Activated T-helper 17 cell treated with anti-CD3 and anti-CD28 coated beads, Interleukin-2, amount 50 U/mL, for 72 hours (primary cell): ENCODE measurements at places on chromosomes 6 and 20.
A peak's percentile ranks its signal among the peaks of the same experiment; 100 is the strongest.

GRCh38 chr20:4961746-4962145, 39.6 kb downstream of the SLC23A2 start:
- ATAC-seq = peak; percentile 84
- peaks cover 13% of the 10 kb centered on the region for H3K4me1 ChIP-seq
- H3K27me3 ChIP-seq = no peaks in the 10 kb centered on the region
- peak overlapping the region; percentile 93 for H3K27ac ChIP-seq

GRCh38 chr6:7050872-7051779, 56.6 kb upstream of the RREB1 start:
- H3K27me3 ChIP-seq = no peaks in the 10 kb centered on the region
- no peaks in the 10 kb centered on the region for H3K36me3 ChIP-seq
- peak; percentile 61 for ATAC-seq

DNA sequence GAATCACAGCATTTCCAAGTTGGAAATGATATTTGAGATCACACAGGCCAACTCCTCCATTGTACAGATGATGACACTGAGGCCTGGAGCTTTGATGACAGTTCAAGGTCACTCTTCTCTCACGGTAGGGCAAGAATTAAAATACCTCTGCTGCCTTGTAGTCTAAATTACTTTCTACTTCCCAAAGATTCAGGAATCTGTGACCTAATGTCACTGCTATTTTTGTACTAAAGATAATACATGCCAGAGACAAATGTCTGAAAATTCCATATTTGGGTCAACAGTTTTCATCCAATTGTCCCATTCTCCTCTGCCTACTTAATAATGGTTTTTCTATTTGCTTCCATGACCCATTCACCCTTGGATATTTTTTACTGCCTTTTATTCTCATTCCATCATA, 160.0 kb downstream of the SOD2 start:
- H3K27me3 ChIP-seq = peaks cover 25% of the 10 kb centered on the region
- ATAC-seq = no peak
- no peaks in the 10 kb centered on the region for H3K4me1 ChIP-seq
- H3K27ac ChIP-seq = no peak overlapping the region

- peaks cover 3% of the 10 kb centered on the region for H3K27me3 ChIP-seq
- no peak overlapping the region for H3K27ac ChIP-seq
- no peaks in the 10 kb centered on the region for H3K36me3 ChIP-seq
- no peak for ATAC-seq
- no peaks in the 10 kb centered on the region for H3K4me1 ChIP-seq
These were observed 121.4 kb upstream of the ADGRF1 start for GRCh38 chr6:47163536-47163935.

DNA sequence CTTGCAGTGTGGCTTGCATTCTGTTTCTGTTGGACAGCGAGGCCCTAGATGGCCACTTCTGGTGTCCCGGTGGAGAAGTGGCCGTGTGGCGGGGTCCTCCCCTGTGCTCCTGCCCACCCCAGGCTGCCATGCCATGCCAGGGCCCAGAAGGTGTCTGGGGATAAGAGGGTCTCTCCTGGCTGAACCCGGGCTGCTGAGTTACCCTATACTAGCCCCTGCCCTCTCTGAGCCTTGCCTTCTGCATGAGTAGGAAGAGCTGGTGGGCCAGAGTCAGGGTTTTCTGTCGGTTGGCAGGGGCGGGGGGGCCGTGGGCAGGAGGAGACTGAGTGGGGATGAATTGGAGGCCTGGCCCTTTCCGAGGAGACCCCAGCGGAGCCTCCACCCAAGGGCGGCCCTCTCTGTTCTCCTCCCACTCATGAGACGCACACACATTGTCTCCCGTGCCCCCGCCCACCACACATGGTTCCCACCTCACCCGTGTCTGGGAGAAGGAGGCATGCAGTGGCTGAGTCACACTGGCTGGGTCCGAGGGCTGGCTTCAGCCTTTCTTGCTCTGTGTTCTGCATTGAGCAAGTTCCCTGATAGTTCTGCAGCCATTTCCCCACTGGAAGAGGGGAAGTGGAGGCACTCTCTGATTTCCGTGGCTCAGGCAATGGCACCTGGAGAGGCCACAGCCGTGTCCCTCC, 24.6 kb downstream of the VSTM2L start:
- no peak overlapping the region for H3K27ac ChIP-seq
- no peaks in the 10 kb centered on the region for H3K36me3 ChIP-seq
- peaks cover 15% of the 10 kb centered on the region for H3K27me3 ChIP-seq
- no peaks in the 10 kb centered on the region for H3K4me1 ChIP-seq
- no peak for ATAC-seq

DNA sequence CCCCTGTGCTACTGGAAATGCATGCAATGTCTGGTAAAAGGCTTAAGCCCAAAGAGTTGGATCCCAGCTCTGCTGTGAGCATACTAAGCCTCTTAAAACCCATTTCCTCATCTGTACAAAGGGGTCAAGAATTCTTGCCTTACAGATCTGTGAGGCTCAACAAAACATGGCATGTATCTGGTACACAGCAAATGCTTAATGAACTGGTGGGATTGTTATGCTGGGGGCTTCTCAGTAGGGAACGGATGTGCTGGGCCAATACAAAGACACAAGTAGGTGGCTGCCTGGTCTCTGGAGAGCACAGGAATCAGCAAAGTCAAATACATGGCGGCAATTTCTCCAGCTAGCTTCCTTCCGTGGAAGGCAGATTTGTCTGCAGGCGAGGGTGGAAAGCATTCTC, 62.3 kb downstream of the LAMP5 start:
- no peak overlapping the region for H3K4me3 ChIP-seq
- H3K36me3 ChIP-seq = no peaks in the 10 kb centered on the region
- peaks cover 12% of the 10 kb centered on the region for H3K27me3 ChIP-seq
- no peak overlapping the region for H3K27ac ChIP-seq
- H3K4me1 ChIP-seq = no peaks in the 10 kb centered on the region

DNA sequence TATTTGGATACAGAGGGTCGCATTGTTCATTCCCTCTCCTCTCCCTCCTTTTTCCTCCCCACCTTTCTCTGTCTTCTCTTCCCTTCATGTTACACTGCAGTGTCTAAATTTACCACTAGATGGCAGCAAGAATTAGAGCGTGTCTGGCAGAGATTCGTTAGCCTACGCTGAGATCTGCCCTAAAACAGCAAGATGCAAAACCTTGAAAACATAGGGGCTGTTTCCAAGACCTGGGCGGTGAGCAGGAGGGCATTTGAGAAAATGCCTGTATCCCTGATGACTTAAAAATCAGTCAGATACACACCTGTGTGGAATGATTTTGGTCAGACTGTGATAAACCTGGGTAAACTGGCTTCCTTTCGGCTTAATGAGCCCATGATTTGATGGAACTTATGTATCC, 101.5 kb upstream of the ISM1 start:
- no peaks in the 10 kb centered on the region for H3K27me3 ChIP-seq
- no peaks in the 10 kb centered on the region for H3K4me1 ChIP-seq
- no peak overlapping the region for H3K4me3 ChIP-seq
- H3K27ac ChIP-seq = no peak overlapping the region
- peak; percentile 57 for ATAC-seq
- no peaks in the 10 kb centered on the region for H3K36me3 ChIP-seq

- no peak overlapping the region for H3K4me3 ChIP-seq
- no peaks in the 10 kb centered on the region for H3K4me1 ChIP-seq
- peak overlapping the region; percentile 11 for H3K27ac ChIP-seq
These were observed 40.3 kb downstream of the MTHFD1L start for GRCh38 chr6:150905769-150906168.
